ENCODE measurements at places on chromosomes 7 and 10.

GRCh38 chr7:121563177-121563576 is 167.1 kb upstream of the FAM3C start:
- DNase-seq: no peak

DNA sequence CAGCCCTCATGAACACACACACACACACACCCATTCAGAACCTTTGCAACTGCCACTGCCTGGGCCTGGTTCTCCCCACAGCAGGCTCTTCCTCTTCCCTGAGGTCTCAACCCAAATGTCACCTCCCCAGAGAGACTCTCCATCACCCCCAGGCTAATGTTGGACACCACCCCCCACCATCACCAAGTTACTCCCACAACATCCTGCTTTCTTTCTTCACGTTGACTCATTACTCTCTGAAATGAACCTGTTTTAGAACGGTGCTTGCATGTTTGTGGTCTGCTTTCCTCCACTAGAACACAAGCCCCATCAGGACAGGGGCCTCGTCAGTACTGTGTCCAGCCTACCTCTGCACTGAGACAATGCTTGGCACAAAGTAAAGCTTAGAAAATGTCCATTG is 16.0 kb downstream of the AFAP1L2 start:
- DNase-seq: no peak

GRCh38 chr10:22301193-22301592 is 15.0 kb upstream of the COMMD3 start:
- DNase-seq: no peak

GRCh38 chr10:7525314-7526016 is 114.6 kb upstream of the SFMBT2 start:
- DNase-seq: no peak

DNA sequence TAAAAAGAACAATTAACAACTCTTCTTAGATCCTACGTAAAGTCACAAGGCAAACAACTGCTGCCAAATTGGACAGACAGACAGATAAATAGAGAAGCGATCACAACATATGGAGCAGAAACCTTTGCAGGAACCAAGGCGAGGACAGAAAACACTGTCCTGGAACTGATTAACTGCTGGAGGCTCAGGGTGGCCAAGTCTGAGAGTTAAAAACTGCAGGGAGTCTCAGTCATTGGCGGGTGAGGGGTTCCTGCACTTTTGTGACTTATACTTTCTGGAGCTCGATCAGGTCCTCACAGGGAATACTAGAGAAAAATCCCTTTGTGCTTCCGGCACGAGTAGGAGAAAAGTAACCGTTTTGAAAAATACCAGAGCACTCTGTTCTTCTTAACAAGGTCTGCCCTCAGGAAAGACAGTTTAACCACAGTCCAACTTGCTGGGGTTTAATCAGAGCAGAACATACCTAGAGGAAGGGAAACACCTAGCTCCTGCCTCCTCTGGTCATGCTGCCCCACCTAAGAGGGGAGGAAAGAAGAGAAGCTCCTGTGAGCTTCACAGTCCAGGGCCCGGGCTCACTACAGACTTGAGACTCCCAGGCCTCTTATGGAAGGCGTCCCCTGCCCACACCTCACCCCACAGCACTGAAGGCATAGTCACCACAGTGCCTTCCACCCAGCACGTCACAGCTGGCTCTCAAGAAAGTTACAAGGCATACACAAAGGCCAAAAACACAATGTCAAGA is 74.9 kb downstream of the LARP4B start:
- no peak for DNase-seq

DNA sequence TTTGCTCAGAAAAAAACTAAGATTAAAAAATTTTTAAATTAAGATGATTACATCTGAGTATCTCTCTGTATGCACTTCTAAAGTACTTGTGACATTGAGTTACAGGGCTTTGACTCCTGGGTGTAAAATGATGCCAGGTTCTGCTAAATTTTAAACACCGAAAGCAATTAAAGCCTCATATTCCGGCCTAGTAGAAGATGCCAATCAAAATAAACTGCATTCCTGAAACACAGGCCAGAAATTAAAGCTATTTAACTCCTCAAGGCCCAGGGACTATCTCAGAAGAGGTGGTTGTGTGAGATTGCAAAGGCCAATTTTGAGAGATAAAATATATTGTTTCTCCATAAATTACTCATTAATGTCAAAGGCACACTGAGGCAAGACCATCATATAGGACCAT is 388.3 kb downstream of the KIF20B start:
- DNase-seq: no peak

GRCh38 chr7:103632972-103633371 is 187.0 kb upstream of the SLC26A5 start:
- DNase-seq: no peak

Measured in psoas muscle (tissue), 8 donors.